ENCODE measurements at places on chromosomes 12 and 14. TPM values are rescaled to one million over a fixed set of nuclear protein-coding genes. Genes with fewer than 3 reads are reported as not detected.

OR4K5 gene
- not detected for total RNA-seq

RNASE3 gene
- total RNA-seq: not detected

GXYLT1 gene
- total RNA-seq: 8.0 TPM

CLEC4E gene
- total RNA-seq: not detected

ACVRL1 gene
- not detected for total RNA-seq

ALG10B gene
- 13.4 TPM for total RNA-seq

FAM181A gene
- not detected for total RNA-seq

TOX4 gene
- total RNA-seq: 91.0 TPM

TC2N gene
- total RNA-seq: 195 TPM

FOXA1 gene
- total RNA-seq: not detected

PRH2 gene
- total RNA-seq: not detected

TRPV4 gene
- total RNA-seq: not detected

ARHGAP9 gene
- total RNA-seq: 247 TPM

SIX4 gene
- not detected for total RNA-seq

MGP gene
- total RNA-seq: not detected

PPP1R1A gene
- total RNA-seq: not detected

PRB2 gene
- not detected for total RNA-seq

DDN gene
- 0.10 TPM for total RNA-seq

KLHL33 gene
- 0.13 TPM for total RNA-seq

PLEKHG7 gene
- not detected for total RNA-seq

LAG3 gene
- total RNA-seq: 4.0 TPM

CABP1 gene
- total RNA-seq: 0.79 TPM

LGALS3 gene
- 38.9 TPM for total RNA-seq

TMEM132D gene
- not detected for total RNA-seq

GPR84 gene
- total RNA-seq: 0.18 TPM

PAPLN gene
- 0.36 TPM for total RNA-seq

NFATC4 gene
- total RNA-seq: not detected

TMEM19 gene
- total RNA-seq: 17.4 TPM

MYF6 gene
- not detected for total RNA-seq
